Kidney tubule cell (primary cell): ENCODE measurements at places on chromosomes 6 and 20.

GRCh38 chr6:130848945-130849344 lies 21.7 kb downstream of the SMLR1 start:
- DNase-seq, result peak; percentile 18

- DNase-seq, result no peak
Observed at GRCh38 chr6:125926711-125927110, 29.9 kb upstream of the HINT3 start.

- no peak for DNase-seq
Observed at GRCh38 chr6:72535124-72535523, 86.7 kb upstream of the KCNQ5 start.

GRCh38 chr6:125959041-125959440 lies 2.5 kb downstream of the HINT3 start:
- DNase-seq, result no peak

DNA sequence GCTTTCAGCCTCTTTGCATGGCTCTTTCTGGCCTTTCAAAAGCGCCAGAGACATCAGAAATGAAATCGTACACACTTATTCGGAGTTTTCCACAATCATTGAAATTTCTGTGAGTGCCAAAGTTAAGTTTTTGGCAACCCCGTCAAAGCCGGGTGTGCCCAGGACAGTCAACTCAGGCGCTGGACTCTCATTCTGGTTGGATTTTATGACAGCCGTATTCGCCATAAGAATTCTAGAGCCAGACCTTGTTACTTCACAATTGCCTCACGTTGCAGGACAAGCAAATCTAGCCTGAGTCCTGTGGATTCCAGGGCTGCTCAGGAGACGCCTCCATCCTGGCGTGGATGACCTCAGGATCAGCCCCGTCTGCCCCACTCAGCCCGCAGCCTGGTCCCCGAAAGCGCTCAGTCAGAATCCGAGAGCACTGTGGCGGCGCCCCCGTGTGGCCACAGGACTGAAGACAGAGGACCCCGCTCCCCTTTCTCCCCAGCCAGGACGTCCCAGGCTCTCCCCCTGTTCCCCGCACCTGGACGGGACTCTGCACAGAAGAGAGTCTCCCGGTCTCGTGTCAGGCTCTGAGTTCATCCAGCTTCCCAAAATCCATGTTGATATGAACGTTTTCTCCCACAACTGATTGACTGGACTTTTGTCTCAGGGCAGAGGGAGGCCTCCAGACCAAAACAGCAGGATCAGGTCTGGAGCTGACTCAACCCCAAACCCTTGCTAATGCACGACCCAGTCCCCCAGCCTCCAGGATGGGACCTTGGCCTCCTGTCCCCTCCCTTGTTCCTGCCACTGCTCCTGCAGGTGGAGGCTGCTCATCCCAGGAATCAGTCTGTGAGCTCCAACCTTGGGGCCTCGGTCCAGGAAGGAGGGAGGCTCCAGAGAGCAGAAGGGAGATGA lies 38.2 kb downstream of the MICA start:
- DNase-seq, result peak; percentile 56

DNA sequence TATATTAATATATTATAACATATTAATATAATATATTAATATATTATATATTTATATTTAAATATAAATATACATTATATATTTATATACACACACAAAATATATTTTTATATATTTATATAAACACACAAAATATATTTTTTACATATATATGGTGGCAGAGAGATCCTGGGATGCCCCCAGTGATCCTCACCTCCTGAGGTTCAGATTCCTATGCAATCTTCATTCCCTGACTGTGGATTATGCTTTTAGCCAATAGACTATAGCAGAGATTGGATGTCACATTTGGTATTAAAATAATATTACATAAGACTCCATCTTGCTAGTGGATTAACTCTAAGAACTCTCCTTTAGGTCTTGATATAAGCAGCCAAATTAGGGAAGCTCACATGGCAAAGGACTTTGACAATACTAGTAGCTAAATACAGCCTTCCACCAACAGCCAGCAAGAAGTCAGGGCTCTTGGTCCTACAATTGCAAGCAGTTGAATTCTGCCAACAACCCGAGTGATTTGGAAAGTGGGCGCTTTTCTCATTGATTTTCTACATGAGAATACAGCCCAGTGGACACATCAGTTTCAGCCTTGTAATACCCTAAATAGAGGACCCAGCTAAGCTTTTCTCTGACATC lies 681.0 kb downstream of the C6orf118 start:
- no peak for DNase-seq

DNA sequence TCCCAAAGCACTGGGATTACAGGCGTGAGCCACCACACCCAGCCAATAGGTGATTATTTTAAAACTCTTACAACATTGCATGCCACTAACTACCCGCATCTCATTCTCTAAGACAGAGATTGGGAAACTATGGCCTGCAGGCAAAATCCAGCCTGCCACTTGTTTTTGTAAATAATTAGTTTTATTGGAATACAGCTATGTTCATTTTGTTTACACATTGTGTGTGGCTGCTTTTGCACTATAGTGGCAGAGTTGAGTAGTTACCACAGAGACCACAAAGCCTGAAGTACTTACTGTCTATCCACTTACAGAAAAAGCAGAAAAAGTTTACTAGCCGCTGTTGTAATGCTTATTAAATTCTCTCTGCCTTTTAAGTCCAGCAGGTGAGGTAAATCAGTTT lies 16.4 kb upstream of the PKIG start:
- DNase-seq, result no peak

DNA sequence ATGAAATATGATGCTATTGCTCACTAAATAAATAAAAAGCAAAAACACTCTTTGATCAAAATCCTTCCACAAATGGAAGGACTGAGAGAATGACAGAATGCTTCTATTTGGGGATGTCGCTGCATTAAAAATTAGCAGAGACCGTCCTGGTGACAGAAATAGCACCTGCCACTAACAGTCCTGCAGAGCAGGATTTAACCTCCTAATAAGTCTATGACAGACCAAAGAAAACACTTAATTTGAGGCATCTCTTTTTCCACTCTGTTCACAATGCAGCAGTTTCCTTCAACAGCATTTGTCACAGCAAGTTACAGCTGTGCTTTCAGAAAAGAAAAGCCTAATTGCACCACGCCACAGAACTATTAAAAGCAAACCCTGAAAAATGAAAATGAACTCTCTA lies 140.6 kb upstream of the BEND6 start:
- no peak for DNase-seq

- no peak for DNase-seq
Observed at GRCh38 chr6:125524356-125524755, 222.6 kb upstream of the HDDC2 start.

DNA sequence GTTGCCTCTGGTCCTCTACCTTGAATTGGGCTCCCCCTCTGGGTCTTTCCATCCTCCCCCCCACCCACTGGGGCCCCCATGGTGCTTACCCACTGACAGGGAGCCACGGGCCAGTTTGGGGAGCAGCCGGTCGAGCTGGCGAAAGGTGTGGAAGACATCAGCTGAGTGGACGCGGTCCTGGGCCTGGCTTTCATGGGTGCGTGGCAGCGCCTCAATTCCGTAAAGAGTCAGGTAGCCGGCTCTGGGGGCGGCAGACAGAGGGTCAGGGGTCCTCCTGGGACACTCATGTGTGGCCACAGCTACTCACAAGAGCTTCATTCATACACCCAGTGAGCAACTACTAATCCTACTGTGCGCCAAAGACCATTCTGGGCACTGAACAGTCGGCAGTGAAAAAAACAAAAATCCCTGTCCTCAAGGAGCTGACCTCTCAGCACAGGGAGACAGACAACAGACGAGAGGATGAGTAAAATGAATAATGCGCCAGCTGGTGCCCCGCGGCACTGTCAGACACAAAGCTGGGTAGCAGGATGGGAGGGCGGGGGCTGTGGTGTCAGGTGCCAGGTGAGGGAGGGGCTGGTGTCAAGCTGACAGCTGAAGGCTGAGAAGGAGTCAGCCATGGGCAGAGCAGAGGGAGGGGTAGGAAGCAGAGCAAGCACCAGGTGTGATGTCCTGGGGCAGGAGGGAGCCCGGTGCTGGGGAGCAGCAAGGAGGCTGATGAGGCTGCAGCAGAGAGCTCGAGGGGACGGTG lies 28.3 kb downstream of the PTGIS start:
- DNase-seq, result no peak

DNA sequence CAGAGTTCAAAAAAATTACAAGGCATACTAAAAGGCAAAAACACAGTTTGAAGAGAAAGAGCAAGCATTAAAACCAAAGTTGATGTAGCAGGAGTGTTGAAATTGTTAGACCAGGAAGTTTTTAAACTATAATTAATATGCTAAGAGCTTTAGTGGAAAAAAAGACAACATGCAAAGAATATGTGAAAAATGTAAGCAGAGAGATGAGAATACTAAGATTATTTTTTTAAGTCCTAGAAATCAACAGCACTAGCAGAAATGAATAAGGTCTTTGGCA lies 192.6 kb downstream of the ERMARD start:
- DNase-seq, result no peak
